Uterine smooth muscle cell (primary cell): ENCODE measurements at places on chromosomes 11 and 22. TPM values are rescaled to one million over a fixed set of nuclear protein-coding genes. Genes with fewer than 3 reads are reported as not detected.

Gene ZNF70
- 3.0 and 4.7 TPM in 2 replicates for total RNA-seq

Gene TRPM5
- total RNA-seq, result not detected in 2 replicates

Gene TRIM51
- total RNA-seq, result not detected in 2 replicates

Gene SPON1
- under 0.01 and 0.12 TPM in 2 replicates for total RNA-seq

Gene ABCG4
- under 0.01 and 0.12 TPM in 2 replicates for total RNA-seq

Gene MUC15
- not detected in 2 replicates for total RNA-seq

Gene SESN3
- 7.0 and 10.6 TPM in 2 replicates for total RNA-seq

Gene BAIAP2L2
- 5.1 and 7.2 TPM in 2 replicates for total RNA-seq

Gene HEPN1
- not detected in 2 replicates for total RNA-seq

Gene MAP6
- total RNA-seq, result 1.1 and 1.3 TPM in 2 replicates

Gene MOGAT2
- total RNA-seq, result not detected in 2 replicates

Gene CTSW
- 0.12 TPM in 1 of 2 replicates, not detected in the other for total RNA-seq

Gene PTPRCAP
- total RNA-seq, result 0.44 and 0.62 TPM in 2 replicates

Gene APOL6
- 26.0 and 28.7 TPM in 2 replicates for total RNA-seq

Gene PRPF19
- 39.5 and 57.7 TPM in 2 replicates for total RNA-seq

Gene CWF19L2
- 13.2 and 17.7 TPM in 2 replicates for total RNA-seq

Gene KCNQ1
- total RNA-seq, result 0.25 TPM in 1 of 2 replicates, not detected in the other

Gene VSIG10L2
- 0.22 TPM in 1 of 2 replicates, not detected in the other for total RNA-seq

Gene OR52A1
- not detected in 2 replicates for total RNA-seq

Gene TUB
- 8.9 and 16.7 TPM in 2 replicates for total RNA-seq

Gene TRIM48
- not detected in 2 replicates for total RNA-seq

Gene ACTN3
- total RNA-seq, result under 0.01 TPM in 1 of 2 replicates, not detected in the other
